Liver (tissue), 10 donors: ENCODE measurements at places on chromosomes 6 and 20.

DNA sequence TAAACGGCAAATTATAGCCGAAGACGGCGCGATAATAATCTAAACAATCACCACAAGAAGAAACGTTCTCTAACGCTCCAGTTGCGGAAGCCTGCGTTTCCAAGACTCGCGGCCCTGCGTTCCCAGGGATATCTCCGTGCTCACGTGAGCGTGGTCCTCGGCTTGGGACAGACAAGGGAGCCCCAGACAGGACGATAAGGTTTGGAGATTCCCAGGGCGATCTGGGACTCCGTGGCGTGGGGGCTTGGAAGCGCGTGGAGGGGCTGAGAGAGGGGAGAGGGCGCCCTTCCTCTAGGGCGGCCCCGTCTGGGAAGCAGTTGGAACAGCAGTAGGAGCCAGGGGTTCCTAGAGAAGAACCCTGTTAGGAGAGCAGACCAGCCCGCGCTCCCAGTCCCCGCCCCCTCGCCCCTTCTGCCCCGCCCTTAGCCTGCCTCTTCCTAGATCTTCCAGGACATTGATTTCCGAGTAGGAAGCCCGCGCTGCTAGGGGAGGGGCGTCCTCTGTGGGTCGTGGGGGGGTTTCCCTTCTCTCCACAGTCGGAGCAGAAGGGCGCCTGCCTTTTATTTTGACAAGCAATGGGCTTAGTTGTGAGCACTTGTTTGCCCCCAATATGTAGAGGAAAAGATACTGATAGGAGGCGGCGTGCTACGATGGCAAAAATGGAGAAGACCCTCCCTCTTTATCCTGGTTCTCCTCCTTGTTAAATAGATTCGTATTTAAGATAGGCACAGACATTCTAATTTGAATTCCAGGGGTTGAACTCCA is 10.6 kb downstream of the NRN1 start:
- no peak for DNase-seq
- peaks cover 24% of the 10 kb centered on the region for H3K4me1 ChIP-seq
- H3K27ac ChIP-seq: peak overlapping the region; percentile 31
- peaks cover 29% of the 10 kb centered on the region for H3K27me3 ChIP-seq

DNA sequence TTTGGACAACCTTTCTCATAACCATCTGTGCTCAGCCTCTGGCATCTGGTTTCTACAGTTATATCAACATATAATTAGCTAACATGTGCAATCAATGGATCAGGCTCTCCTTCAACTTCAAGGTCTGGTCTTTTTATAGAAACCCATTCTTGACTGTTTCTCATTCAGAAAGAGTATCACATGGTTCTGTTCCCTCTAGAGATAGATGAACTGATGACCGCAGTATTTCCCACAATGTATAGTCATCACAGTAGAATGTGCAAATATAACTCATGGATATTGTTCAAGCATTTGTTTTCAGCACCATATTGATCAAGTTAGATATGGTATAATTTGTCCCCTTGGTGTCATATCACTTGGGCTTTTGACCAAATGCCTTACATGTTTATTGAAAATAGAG is 656.2 kb downstream of the FRK start:
- H3K36me3 ChIP-seq: no peaks in the 10 kb centered on the region
- H3K4me3 ChIP-seq: no peak overlapping the region
- H3K27ac ChIP-seq: no peak overlapping the region
- no peaks in the 10 kb centered on the region for H3K4me1 ChIP-seq

DNA sequence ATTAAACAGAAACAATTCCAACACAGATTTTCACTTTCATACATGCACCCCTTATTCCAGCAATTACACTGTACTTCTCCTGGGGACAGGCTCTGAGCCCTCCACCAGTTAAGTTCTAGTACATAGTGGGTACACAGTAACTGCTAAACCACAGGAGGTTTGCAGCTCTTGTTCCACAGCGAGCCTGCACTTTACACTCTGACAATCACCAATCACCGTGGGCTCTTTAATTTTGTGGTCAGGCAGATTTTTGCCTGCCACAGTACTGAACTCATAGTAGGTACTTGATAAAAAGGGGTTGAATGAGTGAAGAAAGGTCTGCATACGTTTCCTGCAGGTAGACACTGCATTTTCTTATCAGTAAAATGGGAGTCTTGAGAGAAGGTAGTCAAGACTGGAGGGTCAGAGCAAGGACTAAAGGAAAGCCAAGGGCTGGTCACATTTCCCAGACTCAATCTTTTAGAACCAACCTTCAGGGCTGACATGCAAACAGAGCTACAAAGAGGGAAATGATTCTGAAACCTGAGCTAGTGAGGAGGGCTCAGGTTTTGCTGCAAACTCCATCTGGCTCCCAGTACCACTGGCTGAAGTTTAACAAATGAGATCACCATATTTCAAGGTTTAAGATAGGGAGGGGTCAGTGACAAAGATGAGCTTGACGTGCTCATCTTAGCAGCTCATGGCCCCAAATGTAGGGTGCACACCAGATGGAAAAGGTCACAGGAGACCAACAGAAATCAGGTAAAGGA is 404.6 kb downstream of the BTBD9 start:
- no peak overlapping the region for H3K27ac ChIP-seq
- DNase-seq: no peak
- no peak overlapping the region for H3K4me3 ChIP-seq
- H3K36me3 ChIP-seq: no peaks in the 10 kb centered on the region
- no peaks in the 10 kb centered on the region for H3K4me1 ChIP-seq
- no peaks in the 10 kb centered on the region for H3K27me3 ChIP-seq

GRCh38 chr6:157981132-157981394 is 600 bp upstream of the SYNJ2 start:
- peak overlapping the region; percentile 63 for H3K4me3 ChIP-seq
- H3K27me3 ChIP-seq: no peaks in the 10 kb centered on the region
- H3K4me1 ChIP-seq: peaks cover 24% of the 10 kb centered on the region
- no peaks in the 10 kb centered on the region for H3K36me3 ChIP-seq
- no peak overlapping the region for H3K27ac ChIP-seq

GRCh38 chr6:156191895-156192294 is 585.3 kb upstream of the ARID1B start:
- no peaks in the 10 kb centered on the region for H3K36me3 ChIP-seq
- H3K27me3 ChIP-seq: no peaks in the 10 kb centered on the region
- DNase-seq: no peak

DNA sequence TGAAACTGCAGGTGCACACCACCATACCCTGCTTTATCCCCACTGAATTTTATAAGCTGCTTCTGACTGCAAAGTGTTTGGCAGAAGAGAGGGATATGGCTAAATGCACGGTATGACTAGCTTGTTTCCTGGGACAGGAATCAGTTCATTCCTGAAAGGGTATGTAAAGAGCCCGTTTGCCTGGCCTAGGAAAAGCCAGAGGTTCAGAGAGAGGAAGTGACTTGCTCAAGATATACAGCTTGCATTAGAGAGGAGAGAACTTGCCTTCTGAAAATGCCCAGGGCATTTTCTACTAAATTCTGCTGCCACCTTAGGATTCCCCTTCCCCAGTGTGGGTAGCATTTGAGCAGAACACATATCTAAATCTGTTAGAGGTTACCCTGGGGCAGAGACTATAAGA is 683 bp upstream of the GCNT2 start:
- no peaks in the 10 kb centered on the region for H3K27me3 ChIP-seq
- H3K4me1 ChIP-seq: no peaks in the 10 kb centered on the region
- no peaks in the 10 kb centered on the region for H3K36me3 ChIP-seq
- no peak overlapping the region for H3K27ac ChIP-seq
- H3K4me3 ChIP-seq: no peak overlapping the region

GRCh38 chr6:115544765-115545671 is 515.7 kb downstream of the FRK start:
- no peaks in the 10 kb centered on the region for H3K36me3 ChIP-seq
- H3K4me3 ChIP-seq: no peak overlapping the region

DNA sequence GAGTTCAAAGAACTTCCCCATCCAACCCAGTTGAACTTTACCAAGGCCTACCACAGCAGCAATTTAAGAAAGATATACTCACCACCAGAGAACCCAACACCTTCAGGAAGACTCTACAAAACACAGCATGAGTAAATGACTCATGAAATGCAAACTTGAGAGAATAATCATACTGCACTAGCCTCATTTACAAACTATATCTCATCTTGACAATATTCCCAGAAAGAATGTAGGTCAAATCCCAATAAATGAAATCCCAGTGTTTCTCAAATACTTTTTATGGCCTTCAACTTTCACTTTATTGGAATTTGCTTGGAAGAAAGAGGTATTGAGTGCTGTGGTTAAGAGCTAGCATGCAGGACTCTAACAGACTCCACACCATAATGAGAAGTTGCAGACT is 60.0 kb downstream of the FYN start:
- no peak for DNase-seq
- H3K27ac ChIP-seq: no peak overlapping the region
- no peaks in the 10 kb centered on the region for H3K27me3 ChIP-seq
- H3K4me3 ChIP-seq: no peak overlapping the region
- no peaks in the 10 kb centered on the region for H3K36me3 ChIP-seq

DNA sequence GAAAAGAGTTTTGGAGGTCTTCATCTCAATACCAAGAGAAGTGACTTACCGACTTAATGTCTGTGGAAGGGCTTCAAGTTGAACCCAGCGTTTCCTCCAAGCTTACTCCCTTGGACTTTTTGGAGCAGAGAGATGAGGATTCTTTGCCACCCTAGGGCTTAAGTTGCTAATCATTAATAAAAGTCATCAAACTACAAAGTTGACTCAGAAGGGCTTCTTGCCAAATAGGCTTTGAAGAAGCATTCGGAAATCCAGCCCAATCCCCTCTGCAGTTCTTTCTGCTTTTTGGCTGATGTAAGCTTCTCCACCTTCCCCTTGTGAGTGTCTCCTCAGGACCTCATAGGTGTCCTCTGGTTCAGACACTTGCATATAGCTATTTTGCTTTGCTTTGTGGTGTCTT is at the start of gene SLC17A3:
Gene SLC17A3, minus strand, starts transcription at position 126 of the 400 bp plus-strand sequence. CDS start 5,856 bp downstream, outside the sequence.
- H3K27me3 ChIP-seq: no peaks in the 10 kb centered on the region
- H3K4me1 ChIP-seq: peaks cover 34% of the 10 kb centered on the region
- H3K36me3 ChIP-seq: no peaks in the 10 kb centered on the region

DNA sequence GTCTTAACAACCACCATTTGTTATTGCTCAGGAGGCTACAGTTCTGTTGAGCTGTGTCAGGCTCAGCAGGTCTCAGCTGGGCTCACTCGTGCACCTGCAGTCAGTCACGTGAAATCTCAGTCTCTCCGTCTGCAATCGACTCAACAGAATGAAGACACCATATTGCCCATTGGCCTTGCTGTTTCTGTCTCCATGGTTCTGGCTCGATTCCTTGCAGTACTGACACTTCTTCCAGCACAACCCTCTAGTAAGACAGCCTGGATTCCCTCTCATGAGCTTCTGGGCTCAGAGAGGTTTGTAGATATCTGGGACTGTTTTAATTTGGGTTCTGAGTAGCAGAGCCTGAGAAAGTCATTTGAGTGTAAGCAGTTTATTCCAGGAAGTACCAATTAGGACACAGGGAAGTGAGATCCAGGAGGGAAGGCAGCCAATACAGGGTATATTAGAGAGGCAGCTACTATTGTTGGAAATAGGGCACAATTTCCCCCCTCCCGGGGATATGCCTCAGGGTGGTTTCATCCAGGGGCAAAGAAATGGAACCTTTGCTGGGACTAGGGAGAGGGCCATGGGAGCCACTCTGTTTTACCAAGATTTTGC is 87.4 kb upstream of the RALGAPA2 start:
- H3K27ac ChIP-seq: no peak overlapping the region
- H3K27me3 ChIP-seq: no peaks in the 10 kb centered on the region
- no peak for DNase-seq
- H3K36me3 ChIP-seq: no peaks in the 10 kb centered on the region
- H3K4me1 ChIP-seq: peaks cover 3% of the 10 kb centered on the region

- no peaks in the 10 kb centered on the region for H3K36me3 ChIP-seq
- no peak overlapping the region for H3K27ac ChIP-seq
- peaks cover 6% of the 10 kb centered on the region for H3K27me3 ChIP-seq
Measured at GRCh38 chr6:26329763-26330511, 35.1 kb upstream of the BTN3A2 start.

DNA sequence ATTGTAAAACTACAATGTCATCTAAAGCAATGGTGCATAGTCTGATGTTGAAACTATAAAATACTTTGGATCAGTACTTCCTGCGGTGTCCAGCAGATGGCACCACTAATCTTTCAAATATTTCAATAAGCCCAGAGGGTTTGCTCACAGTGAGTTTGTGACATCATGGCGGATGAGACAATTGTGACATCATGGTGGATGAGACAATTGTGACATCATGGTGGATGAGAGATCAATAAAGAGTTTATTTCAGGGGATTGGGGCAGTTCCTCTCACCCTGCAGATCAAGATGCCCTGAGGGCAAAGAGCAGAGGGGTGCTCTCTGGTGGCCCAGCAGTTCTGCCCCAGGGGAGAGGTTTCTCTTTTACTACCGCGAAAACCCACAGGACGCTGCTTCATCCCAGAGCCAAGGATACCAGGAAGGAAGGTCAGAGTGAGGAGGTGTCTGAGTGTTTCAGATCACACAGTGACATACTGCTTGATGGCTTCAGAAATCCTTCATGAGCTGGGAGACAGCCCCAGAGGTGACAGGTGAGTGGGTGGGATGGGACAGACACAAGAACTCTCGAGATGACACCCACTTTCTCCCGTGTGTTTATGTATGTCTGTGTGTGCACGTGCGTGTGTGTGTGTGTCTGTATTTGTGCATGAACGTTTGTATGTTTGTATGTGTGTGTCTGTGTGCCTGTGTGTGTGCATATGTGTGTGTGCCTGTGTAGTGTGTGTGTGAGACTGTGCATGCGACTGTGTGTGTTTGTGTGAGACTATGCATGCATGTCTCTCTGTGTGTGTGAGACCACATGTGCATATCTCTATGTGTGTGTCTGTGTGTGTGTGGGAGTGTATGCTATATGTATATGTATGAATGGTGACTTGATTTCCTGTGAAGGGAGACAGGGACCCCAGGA is 7.3 kb upstream of the ULBP2 start:
- H3K27ac ChIP-seq: no peak overlapping the region
- DNase-seq: peak; percentile 64
- H3K4me1 ChIP-seq: peaks cover 8% of the 10 kb centered on the region
- no peaks in the 10 kb centered on the region for H3K27me3 ChIP-seq
- no peaks in the 10 kb centered on the region for H3K36me3 ChIP-seq
- H3K4me3 ChIP-seq: no peak overlapping the region

- no peaks in the 10 kb centered on the region for H3K36me3 ChIP-seq
- H3K27me3 ChIP-seq: no peaks in the 10 kb centered on the region
- no peak for DNase-seq
- H3K4me1 ChIP-seq: peaks cover 8% of the 10 kb centered on the region
- H3K4me3 ChIP-seq: no peak overlapping the region
Measured at GRCh38 chr6:80460257-80460865, 353.9 kb downstream of the BCKDHB start.

GRCh38 chr20:63846128-63846771 is 15.0 kb upstream of the ABHD16B start:
- no peak for DNase-seq
- no peak overlapping the region for H3K27ac ChIP-seq
- no peak overlapping the region for H3K4me3 ChIP-seq
- no peaks in the 10 kb centered on the region for H3K36me3 ChIP-seq

DNA sequence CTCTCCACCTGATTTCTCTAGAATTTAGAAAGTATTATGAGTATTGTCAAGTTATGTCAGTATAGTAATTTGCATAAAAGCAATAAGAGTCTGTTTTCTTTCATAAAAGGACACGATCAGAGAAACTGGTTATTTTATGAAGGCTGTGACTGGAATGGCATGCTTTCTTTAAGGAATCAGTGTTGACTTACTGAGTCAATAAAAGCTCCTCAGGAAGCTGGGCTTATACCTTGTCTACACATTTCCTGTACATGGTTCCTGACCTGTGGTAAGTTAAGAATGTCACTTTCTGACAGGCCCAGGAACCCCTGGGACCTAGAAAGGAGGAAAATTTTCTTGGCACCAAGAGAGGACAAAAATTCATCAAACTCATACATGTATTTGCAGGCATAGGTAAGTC is 1224.0 kb upstream of the ADGRB3 start:
- no peak for DNase-seq
- no peaks in the 10 kb centered on the region for H3K27me3 ChIP-seq
- H3K4me1 ChIP-seq: no peaks in the 10 kb centered on the region
- no peak overlapping the region for H3K27ac ChIP-seq
